ENCODE measurements at places on chromosomes 1 and 21.

DNA sequence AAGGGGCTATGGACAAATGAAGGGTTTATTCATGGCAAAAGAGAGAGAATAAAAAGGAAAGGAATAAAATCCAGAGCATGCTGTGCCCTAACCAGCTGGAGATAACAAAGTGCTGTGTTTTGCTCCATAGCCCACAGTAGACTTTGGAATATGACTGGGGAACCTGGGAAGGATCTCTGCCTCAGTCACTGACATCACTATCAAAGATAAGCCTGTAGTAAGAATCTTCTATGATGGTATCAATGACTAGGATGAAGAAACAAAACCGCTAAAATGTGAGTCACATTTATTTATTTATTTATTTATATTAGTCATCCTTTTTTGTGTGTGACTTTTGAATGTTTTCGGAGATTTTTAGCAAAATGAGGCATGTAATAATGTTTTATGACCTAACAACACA, 56.3 kb downstream of the NVL start:
- DNase-seq = no peak

- no peak for DNase-seq
Measured at GRCh38 chr1:69321311-69321710, 246.4 kb upstream of the LRRC7 start.

- DNase-seq = no peak
Measured at GRCh38 chr1:157004806-157005205, 40.7 kb downstream of the ARHGEF11 start.

- DNase-seq = no peak
Measured at GRCh38 chr1:39898191-39898590, 3.5 kb downstream of the MYCL start.

- no peak for DNase-seq
Measured at GRCh38 chr1:1062348-1063163, 11.6 kb downstream of the RNF223 start.

DNA sequence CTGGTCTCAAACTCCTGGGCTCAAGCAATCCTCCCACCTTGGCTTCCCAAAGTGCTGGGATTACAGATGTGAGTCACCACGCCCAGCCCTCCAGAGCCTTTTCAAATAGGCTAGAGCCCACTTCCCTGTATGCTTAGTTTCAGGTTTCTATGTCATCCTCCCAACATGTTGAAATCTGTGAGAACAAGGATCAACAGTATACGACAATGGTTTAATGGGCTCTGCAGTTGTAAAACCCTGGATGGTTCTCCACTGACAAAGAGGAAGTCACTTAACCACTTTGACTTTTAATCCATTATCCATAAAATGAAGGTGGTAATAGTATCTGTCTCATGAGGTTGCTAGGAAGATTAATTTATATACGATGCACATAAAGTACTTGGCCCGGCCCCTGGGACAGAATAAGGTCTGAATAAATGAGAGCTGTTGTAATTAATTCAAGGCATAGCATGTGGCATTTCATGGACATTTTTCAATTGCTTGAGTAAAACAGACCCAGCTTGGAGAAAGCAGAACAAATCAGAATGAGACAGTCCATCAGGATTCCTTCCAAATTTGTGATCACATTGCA, 113.9 kb upstream of the ZNF648 start:
- no peak for DNase-seq

- no peak for DNase-seq
Measured at GRCh38 chr1:157132616-157133167, 5.5 kb downstream of the ETV3 start.

All from stimulated activated CD4-positive, alpha-beta T cell treated with anti-CD3 and anti-CD28 coated beads, Interleukin-2, amount 100 ng/mL, for 24 hours (primary cell).